Mammary epithelial cell (primary cell): ENCODE measurements at places on chromosomes 5 and 9. TPM values are rescaled to one million over a fixed set of nuclear protein-coding genes. Genes with fewer than 3 reads are reported as not detected.

DNA sequence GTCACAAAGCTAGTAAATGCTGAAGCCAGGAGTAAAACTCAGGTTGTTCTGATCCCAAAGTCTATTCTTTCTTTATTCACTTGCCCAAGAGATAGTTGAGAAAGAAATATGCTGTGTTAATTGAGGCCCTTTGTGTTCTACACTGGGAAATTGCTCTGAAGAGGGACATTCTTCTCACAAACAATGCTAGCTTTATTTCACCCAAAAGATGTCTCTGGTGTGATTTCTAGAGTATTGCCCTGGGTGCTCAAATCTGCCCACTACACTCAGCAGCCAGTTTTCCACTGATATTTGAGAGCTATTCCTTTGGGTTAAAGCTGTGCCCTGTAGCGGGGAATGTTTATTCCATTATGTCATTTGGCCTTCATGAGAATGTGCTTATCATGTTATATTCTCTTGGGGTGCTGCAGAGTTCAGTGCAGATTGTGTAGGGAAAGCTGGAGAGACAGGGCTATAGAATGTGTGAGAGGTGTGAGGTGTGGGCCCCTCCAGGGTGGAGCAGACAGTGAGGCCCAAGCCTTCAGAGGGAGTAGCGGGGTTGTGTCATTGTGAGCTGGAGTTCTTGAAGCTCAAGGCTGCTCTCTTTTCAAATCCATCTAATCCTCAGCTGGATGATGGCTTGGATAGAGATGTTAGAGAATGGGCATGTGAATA is 21.0 kb upstream of the C5orf63 start:
- DNase-seq = no peak

The MTREX gene
- total RNA-seq = 46.0 TPM

- DNase-seq = no peak
Observed at GRCh38 chr9:133683586-133684120, 47.5 kb downstream of the DBH start.

DNA sequence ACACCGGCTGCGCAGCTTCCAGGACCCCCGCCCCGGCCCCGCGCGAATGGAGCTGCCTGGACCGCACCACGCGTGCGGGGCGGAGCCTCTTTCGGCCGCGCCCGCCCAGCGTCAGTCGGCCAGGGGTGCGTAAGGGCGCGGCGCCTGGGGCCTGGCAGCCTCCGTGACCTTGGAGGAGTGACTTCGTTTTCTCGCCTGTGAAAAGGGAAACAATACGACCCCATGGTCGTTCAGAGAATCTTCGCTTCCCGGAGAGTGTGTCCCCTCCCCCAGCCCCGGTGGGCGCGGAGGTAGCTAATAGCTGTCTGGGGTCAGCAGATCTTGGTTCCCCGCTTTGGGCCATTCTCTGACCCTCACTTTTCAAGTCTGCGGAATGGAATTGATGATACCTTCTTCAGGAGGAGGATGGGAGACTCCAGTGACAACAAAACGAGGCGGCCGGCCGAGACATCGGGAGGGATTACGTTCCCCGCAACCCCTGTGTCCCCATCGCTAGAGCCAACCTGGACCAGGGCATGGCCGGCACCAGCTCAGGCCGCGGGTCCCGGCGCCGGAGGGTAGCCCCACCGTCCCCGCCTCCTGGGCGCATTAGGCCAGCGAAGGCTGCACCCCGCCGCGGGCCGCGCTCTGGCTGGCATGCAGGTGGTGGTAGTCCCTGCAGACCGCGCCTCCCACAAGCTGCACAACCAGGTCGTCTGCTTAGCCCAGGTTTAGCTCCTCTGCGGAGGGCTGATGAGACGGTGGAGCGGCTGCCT is 5.5 kb upstream of the CDHR2 start:
- DNase-seq = peak; percentile 61

GRCh38 chr5:58891086-58891970 is 308.5 kb downstream of the RAB3C start:
- peak; percentile 76 for DNase-seq

GRCh38 chr5:83919071-83920041 is 198.7 kb upstream of the HAPLN1 start:
- no peak for DNase-seq

The SNX24 gene
- total RNA-seq = 46.8 and 85.0 TPM in 2 replicates

DNA sequence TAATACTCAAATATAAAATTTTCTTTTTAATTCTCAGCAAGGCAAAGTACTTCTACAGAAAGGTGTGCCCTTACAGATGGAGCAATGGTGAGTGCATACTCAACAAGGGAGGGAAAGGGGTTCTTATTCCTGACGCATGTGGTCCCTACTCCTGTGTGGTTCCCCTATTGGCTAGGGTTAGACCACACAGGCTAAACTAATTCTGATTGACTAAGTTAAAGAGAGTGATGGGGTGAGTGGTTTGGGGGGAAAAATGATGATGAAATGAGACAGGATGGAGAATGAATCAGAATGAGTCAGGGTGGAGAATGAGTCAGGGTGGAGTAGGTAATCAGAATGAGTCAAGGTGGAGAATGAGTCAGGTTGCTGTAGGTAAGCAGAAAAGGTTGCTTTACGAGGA is 22.9 kb upstream of the HMGCS1 start:
- peak; percentile 71 for DNase-seq

DNA sequence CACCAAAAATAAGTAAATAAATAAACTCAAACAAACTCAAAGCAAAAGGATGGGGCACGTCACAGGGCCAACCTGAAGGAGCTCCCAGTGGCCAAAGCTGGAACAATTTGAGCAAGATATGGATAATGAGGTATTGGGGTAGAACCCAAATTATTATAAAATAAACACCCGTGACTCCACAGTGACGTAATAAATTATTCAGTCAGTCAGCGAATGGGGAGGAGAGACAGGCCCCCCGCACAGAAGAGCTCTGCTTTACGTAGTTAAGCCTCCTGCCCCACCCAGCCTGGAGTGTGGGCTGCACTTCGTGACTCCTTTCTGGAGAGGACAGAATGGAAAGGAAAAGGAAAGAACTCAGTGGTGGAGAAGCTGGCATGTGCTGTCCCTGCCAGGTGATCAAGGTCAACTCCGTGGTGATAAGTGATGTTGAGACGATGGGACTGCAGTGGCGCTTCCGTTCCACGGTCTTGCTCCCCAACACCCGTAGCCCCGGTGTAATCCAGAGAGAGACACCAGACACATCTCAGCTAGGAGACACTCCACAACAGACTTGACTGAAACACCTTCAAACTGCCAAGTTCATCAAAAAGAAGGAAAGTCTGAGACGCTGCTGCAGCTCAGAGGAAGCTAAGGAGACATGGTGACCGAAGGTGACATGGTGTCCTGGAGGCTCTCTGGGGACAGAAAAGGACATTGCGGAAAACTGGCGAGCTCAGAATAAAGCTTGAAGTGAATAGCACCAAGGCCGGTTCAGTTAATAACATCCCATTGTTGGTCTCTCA is 83.3 kb upstream of the COL5A1 start:
- no peak for DNase-seq

The PHYHD1 gene
- total RNA-seq = 2.5 TPM in 2 replicates

- DNase-seq = no peak
Observed at GRCh38 chr9:104774132-104774531, 10.2 kb downstream of the NIPSNAP3B start.

GRCh38 chr9:34237836-34238235 is 59.0 kb downstream of the UBAP1 start:
- no peak for DNase-seq

GRCh38 chr5:2515180-2515764 is 236.2 kb downstream of the IRX2 start:
- no peak for DNase-seq

DNA sequence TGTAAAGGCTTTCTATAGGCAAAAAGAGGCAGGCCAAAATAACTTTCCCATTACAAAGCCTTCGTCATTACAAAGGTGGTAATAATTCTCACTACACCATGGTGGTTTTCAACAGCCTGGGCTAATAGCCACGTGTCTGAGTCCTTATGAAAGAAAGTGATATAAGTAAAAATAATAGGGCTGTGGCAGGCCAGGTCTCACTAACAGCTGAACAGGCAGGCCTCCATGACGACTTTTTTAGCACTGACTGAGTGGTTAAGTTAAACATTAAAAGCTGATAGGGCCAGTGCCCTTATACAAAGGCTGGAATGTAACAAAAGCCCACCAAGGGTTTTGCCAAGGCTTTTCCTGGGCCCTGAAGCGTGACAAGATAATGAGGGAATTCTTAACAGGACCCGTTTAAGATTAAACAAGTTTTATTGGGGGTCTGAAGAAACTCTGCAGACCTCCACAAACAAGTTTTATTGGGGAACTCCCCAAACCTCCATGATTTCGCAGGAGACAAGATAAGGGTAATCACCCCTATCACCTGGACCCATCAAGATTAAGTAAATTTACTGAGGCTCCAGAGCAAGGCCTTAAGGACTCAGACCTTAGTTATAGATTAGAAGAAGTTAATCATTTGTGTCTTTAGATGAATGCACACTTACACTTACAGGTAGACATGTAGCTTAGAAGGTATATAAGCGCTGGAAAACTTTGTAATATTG is 412.9 kb downstream of the CHSY3 start:
- no peak for DNase-seq

The PCDHA9 gene
- 0.07 and 0.08 TPM in 2 replicates for total RNA-seq

- no peak for DNase-seq
Observed at GRCh38 chr5:964821-965220, 43.8 kb upstream of the NKD2 start.
